Stimulated activated CD4-positive, alpha-beta T cell treated with anti-CD3 and anti-CD28 coated beads, Interleukin-12 subunit alpha, Interleukin-12 subunit beta, amount 100 ng/mL, for 24 hours (primary cell): ENCODE measurements at places on chromosomes 11 and 22.
A peak's percentile ranks its signal among the peaks of the same experiment; 100 is the strongest.

DNA sequence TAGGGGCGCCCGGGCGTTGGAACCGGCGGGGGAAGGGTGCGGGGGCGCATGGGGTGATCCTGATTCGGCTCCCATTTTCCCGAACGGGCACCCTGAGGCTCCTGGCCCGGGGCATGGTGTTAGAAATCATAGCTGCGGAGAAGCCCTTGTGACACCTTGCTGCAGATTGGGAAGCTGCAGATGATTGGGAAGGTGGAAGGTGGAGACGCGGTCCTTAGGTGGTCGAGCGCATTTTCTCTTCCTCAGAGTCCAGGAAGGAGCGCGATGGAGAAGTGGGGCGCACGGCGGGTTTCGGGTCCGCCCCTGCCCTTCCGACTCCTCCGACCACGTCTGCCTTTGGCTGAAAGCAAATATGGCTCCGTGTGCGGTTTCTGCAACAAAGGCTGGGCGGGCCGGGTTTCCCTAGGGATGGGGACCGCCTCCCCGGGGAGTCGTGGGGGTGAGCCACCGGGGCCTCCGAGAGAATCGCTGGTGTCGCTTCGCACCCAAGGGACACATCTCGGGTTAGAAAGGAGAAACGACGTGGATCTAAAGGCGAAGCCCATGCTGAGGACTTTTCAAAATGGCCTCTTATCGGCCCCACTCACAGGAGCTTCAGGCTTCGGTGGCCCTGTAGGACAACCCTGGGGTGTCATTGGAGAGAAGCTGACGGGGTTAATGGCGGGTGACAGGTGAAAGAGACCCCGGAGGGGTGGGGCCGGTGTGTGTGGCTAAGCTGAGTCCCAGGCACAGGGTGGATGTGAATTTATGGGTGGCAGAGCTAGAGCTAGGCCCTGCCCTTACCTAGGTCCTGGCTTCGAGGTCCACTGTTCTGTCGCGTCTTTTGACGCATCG is 707 bp upstream of the FTH1 start:
- DNase-seq = peak; percentile 31

- no peak for DNase-seq
Observed at GRCh38 chr11:122322329-122322728, 206.3 kb upstream of the BLID start.

- no peak for DNase-seq
Observed at GRCh38 chr22:25495285-25495684, 69.2 kb upstream of the GRK3 start.

GRCh38 chr11:72037554-72038311 is 39.0 kb downstream of the IL18BP start:
- DNase-seq = no peak

DNA sequence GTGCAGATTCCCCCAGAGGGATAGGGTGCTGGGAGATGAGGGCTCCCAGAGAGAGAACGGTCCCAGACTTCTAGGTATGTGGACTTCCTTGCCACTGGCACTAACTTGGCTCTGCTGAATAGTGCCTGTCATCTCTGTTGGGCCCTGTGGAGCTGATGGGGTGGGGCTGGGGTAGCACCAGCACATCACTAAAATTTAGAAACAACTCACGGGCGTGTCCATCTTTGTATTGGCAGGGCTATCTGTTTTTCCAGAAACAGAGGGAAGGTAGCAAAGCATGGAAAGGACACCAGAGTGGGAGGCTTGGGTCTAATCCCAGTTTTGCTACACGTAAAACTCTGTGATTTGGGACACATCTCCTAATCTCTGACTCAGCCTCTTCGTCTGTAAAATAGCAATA is 25.8 kb downstream of the SWAP70 start:
- no peak for DNase-seq

GRCh38 chr22:24118689-24119384 is 62.5 kb upstream of the SUSD2 start:
- DNase-seq = no peak

GRCh38 chr11:17208257-17208999 is 642 bp upstream of the PIK3C2A start:
- DNase-seq = peak; percentile 17

GRCh38 chr22:21889251-21889990 is 22.0 kb upstream of the MAPK1 start:
- no peak for DNase-seq

DNA sequence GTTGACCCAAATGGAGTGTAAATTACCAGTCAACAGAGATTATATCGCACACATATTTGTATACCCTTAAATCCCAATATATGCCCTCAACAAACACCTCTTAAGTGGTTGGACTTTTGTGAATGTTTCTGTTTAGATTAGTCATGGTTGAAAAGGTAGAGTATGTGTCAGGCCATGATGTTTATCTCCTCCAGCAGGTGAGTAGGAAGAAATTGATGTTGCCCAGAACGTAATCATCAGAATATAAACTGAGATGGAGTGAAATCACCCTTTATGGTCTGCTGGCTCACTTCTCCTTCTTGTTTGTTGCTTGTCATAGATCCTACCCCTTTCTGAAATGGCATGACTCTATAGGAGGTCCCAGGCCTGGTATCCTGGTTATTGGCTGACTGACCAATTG is 431.8 kb downstream of the ETS1 start:
- no peak for DNase-seq

- no peak for DNase-seq
Observed at GRCh38 chr22:19807161-19807913, 46.8 kb downstream of the TBX1 start.

- DNase-seq = no peak
Observed at GRCh38 chr11:59062602-59063529, 23.2 kb upstream of the GLYATL1B start.

GRCh38 chr11:65883058-65883761 is 3.6 kb downstream of the CTSW start:
- no peak for DNase-seq

- DNase-seq = no peak
Observed at GRCh38 chr11:46918083-46918787, at the start of gene LRP4. LRP4 (minus strand) TSS chr11:46918550; CDS start chr11:46918379, 171 bp downstream.

DNA sequence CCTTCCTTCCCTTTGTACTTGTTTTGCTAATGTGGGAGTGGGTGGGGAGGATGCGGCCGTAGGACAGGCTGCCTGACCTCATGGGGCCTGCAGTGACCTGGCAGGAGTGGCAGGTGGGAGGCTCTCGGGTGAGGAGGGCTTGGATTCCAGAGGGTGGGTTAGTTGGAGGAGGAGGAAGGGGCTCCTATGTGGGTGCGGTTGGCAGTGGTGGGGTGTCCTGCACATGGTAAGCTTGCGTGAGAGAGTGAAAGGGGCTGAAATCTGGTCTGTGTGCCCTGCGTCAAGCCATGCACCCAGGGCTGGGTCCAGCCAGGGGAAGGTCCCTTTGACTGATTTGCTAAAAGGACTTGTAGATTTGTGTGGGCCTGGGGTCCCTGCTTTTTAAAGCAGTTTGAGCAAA is 90.7 kb upstream of the OR4B1 start:
- no peak for DNase-seq

GRCh38 chr11:33507967-33508366 is 192.7 kb downstream of the C11orf91 start:
- no peak for DNase-seq

- DNase-seq = no peak
Observed at GRCh38 chr11:126327281-126328000, 23.6 kb downstream of the DCPS start.

- no peak for DNase-seq
Observed at GRCh38 chr11:2441171-2441570, 3.1 kb downstream of the TRPM5 start.

DNA sequence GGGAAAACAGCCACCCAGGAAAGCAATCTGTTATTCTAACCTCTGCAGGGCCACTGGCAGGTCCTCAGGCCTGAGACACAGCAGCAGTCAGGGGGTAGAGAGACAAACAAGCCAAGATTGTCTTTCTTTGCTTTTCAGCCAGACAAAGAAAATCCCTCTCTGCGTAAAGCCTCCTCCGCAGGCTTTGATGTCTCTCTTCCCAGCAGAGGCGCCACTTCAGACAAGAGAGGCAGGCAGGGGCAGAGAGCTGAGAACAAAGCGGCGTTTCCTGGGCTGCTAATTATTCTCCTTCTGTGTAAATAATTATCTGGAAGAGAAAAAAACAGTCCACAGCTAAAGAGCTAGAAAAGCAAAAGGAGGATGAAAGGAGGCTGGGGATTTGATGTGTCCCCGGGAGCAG is 102.7 kb upstream of the SEZ6L start:
- DNase-seq = no peak

DNA sequence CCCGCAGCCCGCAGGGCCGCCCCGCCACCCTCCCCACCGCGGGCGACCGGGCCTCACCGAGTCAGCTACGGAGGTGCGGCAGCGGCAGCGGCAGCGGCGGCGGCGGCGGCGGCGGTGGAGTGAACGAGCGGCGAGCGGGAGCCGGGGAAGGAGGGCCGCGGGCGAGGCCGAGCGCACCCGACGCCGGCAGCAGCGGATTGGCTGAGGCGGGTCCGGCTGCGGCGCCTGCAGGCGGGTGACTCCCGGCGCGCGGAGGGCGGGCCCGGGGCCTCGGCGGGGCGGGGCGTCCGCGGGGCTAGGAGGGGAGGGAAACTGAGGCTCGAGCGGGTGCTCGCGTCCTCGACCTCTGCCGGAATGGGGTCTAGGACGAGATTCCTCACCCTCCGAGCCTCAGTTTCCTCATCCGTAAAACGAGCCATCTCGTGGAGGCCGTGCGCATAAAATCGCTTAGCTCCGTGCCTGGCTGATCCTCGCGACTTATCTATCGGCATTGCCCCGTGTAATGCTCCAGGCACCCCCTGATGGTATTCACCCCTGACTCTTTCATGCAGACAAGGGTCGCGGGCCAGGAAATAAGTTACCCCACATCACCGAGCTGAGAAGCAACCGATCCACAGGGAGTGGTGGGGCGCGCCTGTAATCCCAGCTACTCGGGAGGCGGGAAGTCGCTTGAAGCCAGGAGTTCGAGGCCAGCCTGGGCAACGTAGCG is at the start of gene CPT1A:
TSS of gene CPT1A (minus strand) at position 199 of the 709 bp plus-strand sequence. CDS start 26,442 bp downstream, outside the sequence.
- no peak for DNase-seq

DNA sequence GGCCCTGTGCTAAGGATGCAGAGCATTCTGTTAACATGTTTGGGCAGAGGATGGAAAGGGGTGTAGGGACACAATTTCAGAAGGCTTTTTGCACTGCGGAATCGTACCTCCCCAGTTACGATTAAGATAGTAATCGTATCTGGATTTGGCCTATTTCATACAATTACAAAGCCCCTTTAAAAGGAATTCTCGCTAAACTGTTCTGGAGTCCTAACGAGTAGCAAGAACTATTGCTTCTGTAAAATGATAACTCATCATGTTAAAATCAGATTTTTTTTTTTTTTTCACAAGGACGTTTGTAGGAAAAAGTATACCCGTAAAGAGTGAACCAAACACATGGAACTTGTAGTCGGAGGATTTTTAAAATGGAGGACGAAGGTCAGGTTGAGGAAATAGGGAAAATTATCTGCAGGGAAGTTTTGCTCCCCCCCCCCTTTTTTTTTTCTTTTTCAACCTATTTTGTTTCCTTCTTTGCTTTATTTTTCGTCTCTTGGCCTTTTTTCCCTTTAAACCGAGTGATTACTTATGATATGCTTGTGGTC is 934 bp downstream of the HSD17B12 start:
- DNase-seq = no peak

DNA sequence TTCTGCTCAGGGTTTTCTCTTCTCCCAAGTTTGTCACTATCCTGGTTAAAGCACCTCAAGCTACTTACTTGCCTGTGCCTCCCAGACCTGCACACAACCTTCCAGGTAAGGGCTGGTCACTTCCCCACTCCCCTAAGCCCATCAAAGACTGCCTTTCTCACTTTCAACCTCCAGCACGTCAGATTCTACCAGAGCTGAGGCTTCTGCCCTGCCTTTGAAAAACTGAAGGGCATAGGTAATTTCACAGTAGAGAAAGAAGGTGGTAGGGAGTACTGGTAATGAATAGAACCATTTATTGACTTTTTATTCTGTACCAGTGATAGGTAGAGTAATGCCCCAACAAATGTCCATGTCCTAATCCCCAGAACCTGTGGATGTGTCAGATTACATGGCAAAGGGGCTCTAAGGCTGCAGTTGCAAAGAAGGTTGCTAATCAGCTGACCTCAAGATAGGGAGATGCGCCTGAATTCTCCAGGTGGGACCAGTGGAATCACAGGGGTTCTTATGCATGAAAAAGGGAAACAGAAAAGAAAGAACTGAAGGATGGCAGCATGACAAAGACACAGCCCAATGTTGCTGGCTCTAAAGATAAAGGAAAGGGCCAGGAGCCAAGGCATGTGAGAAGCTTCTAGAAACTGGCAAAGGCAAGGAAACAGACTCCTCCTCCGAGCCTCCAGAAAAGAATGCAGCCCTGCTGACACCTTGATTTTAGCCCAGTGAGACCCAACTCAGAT is 89.0 kb downstream of the SLC1A2 start:
- no peak for DNase-seq

DNA sequence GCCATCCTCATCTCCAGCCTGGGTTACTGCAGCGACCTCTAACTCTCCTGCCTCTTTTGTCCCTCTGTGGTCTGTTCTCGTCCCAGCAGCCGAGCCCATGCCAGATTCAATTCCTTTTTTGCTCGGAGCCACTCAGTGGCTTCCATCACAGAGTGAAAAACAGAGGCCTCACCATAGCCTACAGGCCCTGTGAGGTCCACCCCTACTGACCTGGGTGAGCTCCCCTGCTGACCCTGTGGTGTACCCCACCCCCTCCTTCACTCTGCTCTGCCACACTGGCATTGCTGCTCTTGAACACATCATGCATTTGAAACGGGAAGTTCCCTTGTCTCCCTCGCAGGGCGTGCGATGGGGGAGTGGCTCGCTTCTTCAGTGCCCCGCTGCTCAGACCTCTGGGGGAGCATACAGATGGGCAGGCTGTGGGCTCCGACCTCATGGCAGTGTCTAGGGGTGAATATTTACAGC is 2.1 kb downstream of the AIP start:
- DNase-seq = peak; percentile 66

- DNase-seq = no peak
Observed at GRCh38 chr22:44133901-44134571, 46.7 kb upstream of the PARVG start.

GRCh38 chr11:131928992-131929391 is 558.6 kb downstream of the NTM start:
- DNase-seq = no peak

DNA sequence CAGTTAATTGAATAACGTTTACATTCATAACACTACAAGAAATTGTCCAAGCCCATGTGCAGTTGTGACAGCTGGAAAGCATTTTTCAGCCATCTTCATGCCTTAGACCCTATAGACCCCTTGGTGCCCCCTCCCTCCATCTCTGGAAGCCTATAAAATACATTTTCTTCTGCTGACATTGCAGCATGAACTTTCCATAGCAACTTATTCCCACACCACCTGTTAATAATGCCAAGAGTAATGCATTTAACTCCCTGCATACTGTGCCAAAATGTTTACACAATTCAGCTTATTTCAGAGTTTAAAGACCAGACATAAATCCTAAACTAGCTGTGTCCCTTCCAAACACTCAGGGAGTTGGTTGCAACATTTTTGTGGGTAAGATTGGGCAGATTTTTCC is 143.0 kb upstream of the ARHGAP20 start:
- no peak for DNase-seq
